ENCODE measurements at places on chromosomes 2 and 18.

DNA sequence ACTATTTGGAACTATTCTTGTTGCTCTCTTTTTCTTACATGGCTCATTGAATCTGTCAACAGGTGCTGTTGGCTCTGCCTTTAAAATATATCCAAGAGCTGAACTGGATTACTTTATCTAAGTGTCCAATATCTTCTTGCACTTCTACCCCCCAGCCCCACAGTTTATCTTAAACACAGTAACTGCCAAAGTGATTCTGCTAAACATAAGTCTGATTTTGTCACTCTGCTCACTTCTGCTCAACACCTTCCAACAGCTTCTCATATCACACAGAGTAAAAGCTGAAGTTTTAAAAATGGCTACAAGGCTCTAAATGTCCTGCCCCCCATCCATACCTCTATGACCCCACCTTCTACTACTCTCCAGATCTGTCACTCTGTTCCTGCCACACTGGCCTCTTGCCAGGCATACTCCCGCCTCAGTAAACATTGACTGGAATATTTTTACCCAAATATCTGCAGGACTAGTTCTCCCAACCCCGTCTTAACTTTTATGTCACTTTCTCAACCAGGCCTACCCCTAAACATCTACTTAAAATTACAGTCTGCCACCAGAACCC, 130.7 kb downstream of the CCDC148 start:
- no peak for DNase-seq

GRCh38 chr2:26892133-26892532, 44.2 kb downstream of the DPYSL5 start:
- DNase-seq, result no peak

GRCh38 chr18:45014047-45014501, 333.4 kb downstream of the SETBP1 start:
- DNase-seq, result no peak

- DNase-seq, result no peak
Observed at GRCh38 chr2:129761569-129762021, 217.9 kb upstream of the RAB6C start.

- no peak for DNase-seq
Observed at GRCh38 chr2:110099471-110100225, 16.0 kb downstream of the MALL start.

DNA sequence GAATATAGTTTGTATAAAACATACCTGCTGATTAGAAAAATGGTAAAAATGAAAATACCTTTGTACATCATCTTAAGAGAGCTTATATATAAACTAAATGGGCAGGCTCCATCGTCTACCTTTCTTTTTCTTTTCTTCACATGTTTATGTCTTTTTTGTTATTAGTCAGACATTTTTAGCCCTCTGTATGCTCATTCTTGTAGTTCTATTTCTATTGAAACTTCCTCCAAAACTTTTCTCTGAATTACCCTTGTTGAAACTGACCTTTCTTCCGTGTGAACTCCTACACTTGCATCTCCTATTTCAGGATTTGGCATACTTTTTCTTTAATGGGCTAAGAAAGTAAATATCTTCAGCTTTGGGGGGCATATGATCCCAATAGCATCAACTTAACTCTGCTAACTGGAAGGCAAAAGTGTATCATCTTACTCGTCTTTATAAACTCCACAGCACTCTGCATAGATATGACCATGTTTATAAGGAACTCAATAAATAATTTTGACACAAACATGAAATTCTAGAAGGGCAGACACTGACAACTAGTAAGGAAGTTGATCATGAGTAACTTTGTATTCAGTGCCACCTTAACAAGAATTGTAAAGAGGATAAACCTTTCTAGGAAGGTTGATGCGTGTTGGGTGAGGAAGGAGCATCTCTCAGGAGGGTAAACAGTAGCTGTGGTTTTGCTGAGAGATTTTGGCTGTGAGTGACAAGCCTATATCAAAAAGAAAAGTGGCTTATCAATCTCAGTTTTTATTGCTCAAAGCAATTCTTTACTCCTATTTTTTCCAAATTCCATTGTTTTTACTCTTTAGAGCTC, 127.6 kb downstream of the PIK3C3 start:
- DNase-seq, result no peak

DNA sequence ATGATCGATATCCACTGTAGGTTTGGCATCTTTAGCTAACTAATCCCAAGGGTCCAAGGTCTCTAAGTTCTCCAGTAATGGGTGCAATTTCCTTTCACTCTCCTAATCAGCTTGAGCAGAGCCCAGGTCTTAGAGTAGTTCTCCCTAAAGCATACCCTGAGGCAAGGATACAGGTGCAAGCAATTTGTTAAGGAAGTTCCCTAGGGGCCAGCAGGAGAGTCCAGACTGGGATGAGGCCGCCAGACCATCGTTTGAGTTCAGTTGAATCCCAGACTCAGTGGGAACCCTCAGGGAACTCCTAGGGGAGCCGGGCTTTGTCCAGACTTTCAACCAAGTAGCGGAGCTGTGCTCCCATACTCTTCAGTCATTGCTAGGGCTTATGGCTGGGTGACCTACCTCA, 835.4 kb upstream of the CDH2 start:
- no peak for DNase-seq

GRCh38 chr2:177808984-177809809, 263.4 kb downstream of the PDE11A start:
- DNase-seq, result no peak

GRCh38 chr18:3453540-3454364, 3.8 kb downstream of the TGIF1 start:
- DNase-seq, result no peak

DNA sequence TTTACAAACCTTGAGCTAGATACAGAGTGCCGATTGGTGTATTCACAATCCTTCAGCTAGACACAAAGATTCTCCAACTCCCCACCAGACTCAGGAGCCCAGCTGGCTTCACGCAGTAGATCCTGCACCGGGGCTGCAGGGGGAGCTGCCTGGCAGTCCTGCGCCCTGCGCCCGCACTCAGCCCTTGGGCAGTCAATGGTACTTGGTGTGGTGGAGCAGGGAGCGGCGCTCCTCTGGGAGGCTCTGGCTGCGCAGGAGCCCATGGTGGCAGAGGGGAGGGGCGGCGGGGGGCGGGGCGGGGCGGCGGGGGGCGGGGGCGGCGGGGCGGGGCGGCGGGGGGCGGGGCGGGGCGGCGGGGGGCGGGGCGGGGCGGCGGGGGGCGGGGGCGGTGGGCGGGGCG, 923.4 kb downstream of the SOCS6 start:
- DNase-seq, result no peak

GRCh38 chr2:143152637-143153036, 23.4 kb downstream of the ARHGAP15 start:
- DNase-seq, result no peak

- DNase-seq, result no peak
Observed at GRCh38 chr2:181312515-181312927, 144.7 kb upstream of the ITGA4 start.

- DNase-seq, result no peak
Observed at GRCh38 chr18:67068608-67069007, 447.9 kb downstream of the DSEL start.

DNA sequence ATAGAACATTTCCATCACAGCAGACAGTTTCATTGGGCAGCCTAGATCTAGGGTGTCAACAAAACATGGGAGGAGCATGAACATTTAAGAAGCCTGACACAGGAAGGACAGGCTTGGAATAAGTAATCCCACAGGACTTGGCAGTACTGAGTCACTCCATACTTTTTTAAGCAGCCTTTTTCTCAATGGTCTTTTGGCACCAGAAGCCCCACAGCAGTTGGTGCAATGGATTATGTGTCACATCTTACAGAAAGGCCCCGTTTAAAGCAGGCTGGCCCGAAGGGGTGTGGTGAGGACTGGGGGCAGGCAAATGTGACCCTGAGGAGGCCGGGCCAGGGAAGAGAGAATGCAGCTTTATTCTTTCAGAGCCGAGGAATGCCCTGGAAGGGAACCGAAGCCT, 26.6 kb downstream of the SPTBN1 start:
- DNase-seq, result no peak

GRCh38 chr18:59690996-59691395, 6.2 kb downstream of the CCBE1 start:
- DNase-seq, result no peak

- no peak for DNase-seq
Observed at GRCh38 chr2:207616185-207616584, 9.0 kb downstream of the METTL21A start.

GRCh38 chr2:119315241-119315925, 51.3 kb downstream of the C2orf76 start:
- no peak for DNase-seq

DNA sequence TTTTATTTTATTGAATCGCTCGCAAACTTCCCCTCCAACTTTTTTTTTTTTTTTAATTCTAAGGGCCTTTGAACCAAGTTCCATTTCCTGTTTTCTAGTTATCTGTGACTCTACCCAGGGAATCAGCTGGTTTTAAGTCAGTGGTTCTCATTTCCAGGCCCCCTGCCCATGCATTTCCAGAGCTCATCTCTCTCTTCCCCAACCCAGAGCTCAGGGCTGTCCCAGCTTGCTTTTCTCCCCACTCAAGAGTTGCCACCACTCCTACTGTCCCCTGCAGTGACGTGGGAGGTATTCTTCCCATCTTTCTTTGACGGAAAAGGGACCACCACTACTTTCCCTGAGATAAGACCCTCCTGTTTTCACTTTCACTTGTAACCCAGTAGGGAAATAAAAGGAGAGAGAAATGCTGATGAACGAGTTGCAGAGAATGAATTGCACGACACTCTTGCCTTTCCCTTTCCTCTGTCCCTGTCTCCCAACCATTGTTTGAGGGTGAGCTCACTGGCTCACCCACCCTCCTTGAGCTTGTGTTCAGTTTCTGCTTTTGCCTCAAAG, 42.1 kb downstream of the TET3 start:
- no peak for DNase-seq

- no peak for DNase-seq
Observed at GRCh38 chr2:119645173-119645855, 33.7 kb upstream of the TMEM177 start.

DNA sequence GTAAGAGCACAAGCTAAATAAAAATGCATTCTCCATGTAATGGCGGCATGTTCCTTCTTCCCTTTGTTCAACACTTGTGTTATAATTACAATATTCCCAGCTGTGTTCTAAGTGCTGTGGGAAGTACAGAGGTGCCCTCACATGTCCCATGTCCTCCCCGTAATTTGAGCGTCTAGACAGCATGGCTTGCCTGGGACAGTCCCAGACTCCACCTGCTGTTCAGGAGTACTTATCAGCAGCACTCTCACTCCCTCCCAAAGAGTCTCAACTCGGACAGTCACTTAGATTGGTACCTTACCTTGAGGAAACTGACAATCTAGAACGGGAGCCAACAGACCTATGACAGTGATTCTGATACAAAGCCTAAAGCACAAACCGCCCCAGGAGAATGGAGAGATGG, 370.5 kb downstream of the EIPR1 start:
- no peak for DNase-seq

DNA sequence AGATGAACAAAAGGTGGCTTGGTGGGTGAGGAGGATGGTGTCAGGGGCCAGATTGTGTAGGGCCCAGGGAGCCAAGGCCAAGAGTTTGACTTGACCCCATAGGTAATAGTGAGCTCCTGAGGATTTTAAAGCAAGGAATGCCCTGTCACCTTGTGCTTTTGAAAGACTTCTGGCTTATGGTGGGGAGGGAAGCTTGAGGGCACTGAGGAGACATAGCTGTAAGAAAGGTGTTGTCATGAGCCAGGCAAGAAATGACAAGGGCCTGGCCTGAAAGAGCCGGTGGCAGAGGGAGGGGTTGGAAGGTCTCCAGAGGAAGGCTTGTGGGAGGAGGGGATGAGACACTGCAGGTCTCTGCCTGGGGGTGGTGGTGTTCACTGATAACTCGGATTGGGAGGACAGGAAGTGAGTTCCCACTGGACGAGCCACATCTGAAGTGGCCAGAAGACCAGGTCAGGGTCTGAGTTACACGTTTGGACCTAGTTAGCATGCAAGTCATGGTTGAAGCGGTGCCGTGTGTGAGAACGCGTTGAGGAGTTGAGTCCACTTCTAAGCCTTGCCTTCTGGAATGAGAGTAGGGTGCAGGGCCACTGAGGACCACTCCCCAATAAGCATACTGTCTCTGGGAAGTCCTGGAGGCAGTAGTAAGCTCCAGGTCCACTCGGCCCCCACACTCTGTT, 64.3 kb downstream of the TET3 start:
- no peak for DNase-seq

- no peak for DNase-seq
Observed at GRCh38 chr2:45860136-45861121, 209.0 kb downstream of the PRKCE start.

GRCh38 chr2:216916956-216917650, 57.2 kb upstream of the TNP1 start:
- no peak for DNase-seq

GRCh38 chr18:57640749-57641148, 19.1 kb upstream of the NARS1 start:
- DNase-seq, result no peak

GRCh38 chr2:25301453-25302352, 40.0 kb downstream of the DNMT3A start:
- peak; percentile 54 for DNase-seq

DNA sequence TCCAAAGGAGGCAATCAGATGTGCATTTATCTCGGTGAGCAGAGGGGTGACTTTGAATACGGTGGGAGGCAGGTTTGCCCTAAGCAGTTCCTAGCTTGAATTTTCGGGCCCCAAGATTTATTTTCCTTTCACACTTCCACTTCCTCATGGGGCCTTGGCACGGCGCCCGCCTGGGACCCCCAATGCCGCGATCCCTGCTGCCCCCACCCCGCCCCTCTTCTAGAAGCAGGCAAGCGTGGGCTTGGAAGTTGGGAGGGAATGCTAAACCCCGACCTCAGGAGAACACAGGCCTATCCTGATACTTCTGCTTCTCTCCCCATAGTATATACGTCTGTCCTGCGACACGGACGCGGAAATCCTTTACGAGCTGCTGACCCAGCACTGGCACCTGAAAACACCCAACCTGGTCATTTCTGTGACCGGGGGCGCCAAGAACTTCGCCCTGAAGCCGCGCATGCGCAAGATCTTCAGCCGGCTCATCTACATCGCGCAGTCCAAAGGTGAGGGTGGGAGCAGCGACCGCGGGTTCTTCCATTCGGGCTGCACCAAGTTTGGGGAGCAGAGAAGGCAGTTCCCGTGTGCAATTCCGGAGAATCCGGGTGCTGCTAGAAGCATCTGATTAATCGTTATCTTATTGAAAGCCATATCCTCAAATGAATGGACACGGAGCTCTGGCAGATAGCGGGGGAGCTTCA, 21.6 kb downstream of the TRPM8 start:
- no peak for DNase-seq

GRCh38 chr2:19775838-19776237, 125.9 kb downstream of the TTC32 start:
- no peak for DNase-seq

GRCh38 chr2:197165020-197165419, 145.6 kb downstream of the ANKRD44 start:
- no peak for DNase-seq

Measured in C1 segment of cervical spinal cord (tissue), 14 donors.